ENCODE measurements at places on chromosomes 5 and 9. TPM values are rescaled to one million over a fixed set of nuclear protein-coding genes. Genes with fewer than 3 reads are reported as not detected.

DNA sequence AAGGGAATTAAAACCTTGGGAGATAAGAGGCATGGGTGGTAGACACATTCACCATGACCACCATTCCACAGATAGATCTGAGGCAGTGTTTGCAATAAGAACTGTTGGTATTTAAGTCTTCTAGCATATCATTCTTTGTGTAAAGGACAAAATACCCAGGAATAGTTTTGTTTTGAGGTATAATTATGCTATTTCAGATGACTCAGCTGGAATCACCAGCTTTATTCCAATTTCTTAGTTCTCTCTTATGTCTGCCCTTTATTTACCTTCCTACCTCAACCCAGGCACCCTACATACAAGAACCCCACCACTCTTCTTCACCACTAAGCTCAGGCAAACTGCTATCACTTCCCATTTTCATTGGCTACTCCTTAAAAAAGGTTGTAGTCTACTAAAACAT, 94.7 kb upstream of the TRIO start:
- H3K27me3 ChIP-seq: no peaks in the 10 kb centered on the region
- DNase-seq: no peak
- no peaks in the 10 kb centered on the region for H3K36me3 ChIP-seq
- H3K4me1 ChIP-seq: no peaks in the 10 kb centered on the region

GRCh38 chr9:134634176-134634575, 7.4 kb upstream of the COL5A1 start:
- no peak overlapping the region for H3K27ac ChIP-seq
- no peak for DNase-seq
- H3K4me1 ChIP-seq: no peaks in the 10 kb centered on the region
- no peaks in the 10 kb centered on the region for H3K36me3 ChIP-seq
- H3K4me3 ChIP-seq: no peak overlapping the region
- no peaks in the 10 kb centered on the region for H3K27me3 ChIP-seq

DNA sequence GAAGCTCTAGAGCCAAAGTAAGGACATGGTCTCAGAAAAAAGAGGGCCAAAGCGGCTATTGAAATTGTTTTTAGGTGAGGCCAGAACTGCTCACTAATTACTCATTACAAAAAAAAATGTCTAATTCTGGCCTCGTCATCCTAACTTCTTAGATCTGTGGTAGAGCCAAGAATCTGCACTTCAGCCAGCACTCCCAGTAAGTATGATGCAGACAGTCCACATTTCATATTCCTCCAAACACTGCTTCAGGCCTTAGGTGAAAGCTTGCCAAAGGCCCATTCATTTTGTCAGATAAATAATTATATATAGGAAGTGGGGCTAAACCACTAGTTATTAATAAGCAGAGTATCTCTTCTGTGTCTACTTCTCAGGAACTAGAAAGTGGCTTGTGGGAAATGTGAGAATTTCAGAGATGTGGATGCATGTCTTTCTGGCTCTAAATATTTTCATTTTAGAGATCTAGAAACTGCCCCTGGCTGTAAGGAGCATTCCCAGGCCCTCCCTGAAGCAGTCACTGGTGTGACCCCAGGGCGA, 554.0 kb downstream of the TLE4 start:
- H3K36me3 ChIP-seq: no peaks in the 10 kb centered on the region
- no peaks in the 10 kb centered on the region for H3K4me1 ChIP-seq
- no peak overlapping the region for H3K4me3 ChIP-seq
- H3K27ac ChIP-seq: no peak overlapping the region
- no peaks in the 10 kb centered on the region for H3K27me3 ChIP-seq

DNA sequence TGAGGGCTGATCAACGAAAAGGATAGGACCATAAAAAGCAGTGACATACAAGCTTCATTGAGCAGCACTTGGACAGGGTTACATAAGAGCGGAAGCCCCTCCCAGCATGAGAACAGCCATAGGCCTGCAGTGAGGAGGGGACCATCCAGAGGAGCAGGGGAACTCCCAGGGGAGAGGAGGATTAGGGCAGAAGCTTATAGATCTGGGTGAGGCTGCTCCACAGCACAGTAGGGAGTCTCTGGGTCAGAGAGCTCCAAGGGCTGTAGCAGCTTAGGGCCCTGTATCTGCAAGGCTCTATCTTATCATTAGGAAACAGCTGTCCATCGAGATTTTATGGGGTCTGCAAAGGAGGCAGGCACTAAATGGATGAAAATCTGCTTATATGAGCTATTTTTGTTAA, 186.6 kb downstream of the DOCK8 start:
- no peak overlapping the region for H3K27ac ChIP-seq
- DNase-seq: no peak
- H3K27me3 ChIP-seq: no peaks in the 10 kb centered on the region
- peaks cover 96% of the 10 kb centered on the region for H3K36me3 ChIP-seq

GRCh38 chr9:5632540-5632939, 3.6 kb downstream of the RIC1 start:
- no peaks in the 10 kb centered on the region for H3K36me3 ChIP-seq
- H3K27me3 ChIP-seq: no peaks in the 10 kb centered on the region
- peaks cover 39% of the 10 kb centered on the region for H3K4me1 ChIP-seq

DNA sequence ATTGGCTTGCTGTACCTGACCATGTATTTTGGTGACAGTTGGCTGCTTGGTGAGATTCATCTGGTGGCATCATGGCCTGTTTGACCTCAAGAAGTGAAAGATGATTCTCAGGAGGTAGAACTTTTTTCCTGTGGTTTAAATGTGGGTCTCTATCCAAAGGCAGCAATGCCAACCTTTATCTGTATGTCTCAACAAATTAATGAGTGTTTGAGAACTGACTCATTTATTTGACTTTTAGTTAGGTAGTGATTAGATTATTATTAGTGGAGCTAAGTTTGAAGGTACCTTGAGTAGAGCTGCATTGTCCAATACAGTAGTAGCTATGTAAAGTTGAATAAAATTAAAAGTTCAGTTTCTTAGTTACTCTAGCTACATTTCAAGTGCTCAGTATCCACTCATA, 48.2 kb downstream of the TLE4 start:
- H3K36me3 ChIP-seq: peaks cover 3% of the 10 kb centered on the region
- H3K27ac ChIP-seq: no peak overlapping the region
- no peak for DNase-seq
- no peak overlapping the region for H3K4me3 ChIP-seq

GRCh38 chr9:105457560-105458294, 9.9 kb downstream of the FSD1L start:
- no peaks in the 10 kb centered on the region for H3K4me1 ChIP-seq
- H3K4me3 ChIP-seq: no peak overlapping the region
- no peak overlapping the region for H3K27ac ChIP-seq

- DNase-seq: peak; percentile 38
- peaks cover 6% of the 10 kb centered on the region for H3K36me3 ChIP-seq
- peak overlapping the region; percentile 96 for H3K27ac ChIP-seq
- H3K4me1 ChIP-seq: peaks cover 23% of the 10 kb centered on the region
- H3K27me3 ChIP-seq: no peaks in the 10 kb centered on the region
- H3K4me3 ChIP-seq: peak overlapping the region; percentile 96
Measured at GRCh38 chr9:4680173-4680525, 780 bp downstream of the CDC37L1 start.

DNA sequence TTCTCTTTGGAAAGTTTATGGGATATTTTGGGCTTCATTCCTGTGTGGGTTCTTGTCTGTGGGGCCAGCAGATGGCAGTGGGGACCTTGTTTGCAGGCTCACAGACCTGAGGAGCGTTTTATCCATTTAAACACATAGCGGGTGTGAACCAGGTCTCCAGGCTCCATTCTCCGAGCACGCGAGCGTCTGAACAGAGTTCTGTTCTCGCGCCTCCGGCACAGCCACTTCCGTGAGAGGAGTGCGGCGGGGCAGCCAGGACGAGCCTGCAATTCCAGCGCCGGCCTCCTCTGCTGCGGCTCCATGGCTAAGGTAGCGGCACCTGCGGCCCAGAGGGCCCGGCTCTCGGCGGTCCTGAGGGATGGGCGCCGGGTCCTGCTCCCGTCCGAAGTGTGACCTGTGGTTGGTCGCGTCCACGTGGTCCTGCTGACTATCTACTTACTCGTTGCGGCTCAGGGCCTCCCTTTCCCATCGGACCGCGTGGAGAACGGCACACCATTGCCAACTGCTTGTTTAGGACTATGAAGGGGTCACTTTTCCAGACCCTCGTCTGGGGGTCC, 7.3 kb downstream of the NRARP start:
- no peak overlapping the region for H3K4me3 ChIP-seq
- H3K27ac ChIP-seq: no peak overlapping the region
- peaks cover 7% of the 10 kb centered on the region for H3K27me3 ChIP-seq
- DNase-seq: no peak
- peaks cover 7% of the 10 kb centered on the region for H3K4me1 ChIP-seq

DNA sequence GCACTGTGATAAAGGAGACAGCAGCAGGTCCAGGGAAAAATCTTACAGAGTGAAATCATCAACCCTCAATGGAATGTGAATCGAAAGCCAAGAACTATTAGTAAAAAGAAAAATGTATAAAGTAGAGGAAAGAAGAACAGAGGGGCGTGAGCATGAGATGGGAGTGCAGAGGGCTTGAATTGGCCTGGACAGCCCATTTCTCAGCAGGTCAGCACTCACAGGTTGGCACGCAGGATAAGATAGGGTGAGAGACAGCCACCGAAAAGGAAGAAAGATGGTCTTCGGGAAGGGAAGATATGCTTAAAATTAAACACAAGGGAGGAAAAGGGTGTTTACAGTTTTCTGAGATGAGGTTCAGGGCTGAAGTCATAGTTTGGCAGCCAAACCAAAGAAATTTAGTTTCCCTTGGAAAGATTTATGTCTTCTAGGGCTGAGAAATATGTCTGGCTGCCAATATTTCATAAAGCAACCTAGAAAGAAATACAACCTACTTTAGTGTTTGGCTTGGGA, 524.7 kb downstream of the SPATA31D1 start:
- no peaks in the 10 kb centered on the region for H3K36me3 ChIP-seq
- H3K4me1 ChIP-seq: no peaks in the 10 kb centered on the region
- no peak overlapping the region for H3K27ac ChIP-seq
- no peaks in the 10 kb centered on the region for H3K27me3 ChIP-seq
- no peak for DNase-seq

DNA sequence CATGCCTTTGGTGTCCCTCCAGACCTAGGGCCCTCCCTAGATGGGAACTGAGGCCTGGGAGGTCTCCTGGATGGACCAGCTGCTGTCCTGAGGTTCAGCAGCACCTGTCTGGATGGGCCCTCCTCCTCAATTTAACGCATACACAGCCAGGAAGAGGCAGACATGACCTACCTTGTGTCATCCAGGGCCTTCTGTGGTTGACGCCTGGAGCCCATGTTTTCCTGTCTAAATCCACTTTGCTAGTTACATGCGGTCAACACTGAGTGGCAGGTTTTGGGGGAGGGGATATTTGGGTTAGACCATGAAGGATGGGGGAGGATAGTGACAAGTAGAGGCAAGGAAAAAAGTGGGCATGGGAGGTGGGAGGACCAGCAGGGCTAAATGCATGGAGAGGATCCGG, 3.1 kb upstream of the STC2 start:
- H3K4me1 ChIP-seq: peaks cover 3% of the 10 kb centered on the region
- no peak overlapping the region for H3K4me3 ChIP-seq
- DNase-seq: no peak

- H3K4me1 ChIP-seq: no peaks in the 10 kb centered on the region
- no peaks in the 10 kb centered on the region for H3K27me3 ChIP-seq
- H3K27ac ChIP-seq: no peak overlapping the region
- no peak overlapping the region for H3K4me3 ChIP-seq
Measured at GRCh38 chr9:87479801-87480201, 17.9 kb upstream of the DAPK1 start.

DNA sequence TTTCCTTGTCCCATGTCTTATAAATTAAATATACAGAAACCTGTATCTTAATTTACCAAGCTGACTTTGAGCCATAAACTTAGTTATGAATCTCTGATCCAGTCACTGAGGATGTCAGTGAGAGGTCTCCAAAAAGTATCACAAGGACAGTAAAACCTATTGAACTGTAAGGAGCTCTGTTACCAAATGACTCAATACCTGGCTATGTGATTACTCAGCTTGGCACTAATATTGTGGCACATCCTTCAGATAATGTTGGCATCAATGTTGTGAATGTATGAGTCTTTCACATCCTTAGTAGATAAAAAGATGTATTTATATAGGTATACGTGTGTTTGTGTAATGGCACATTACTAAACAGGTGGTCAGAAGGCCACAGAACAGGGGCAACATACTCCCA, 18.0 kb upstream of the CAPSL start:
- H3K27me3 ChIP-seq: peaks cover 13% of the 10 kb centered on the region
- no peak for DNase-seq
- no peaks in the 10 kb centered on the region for H3K4me1 ChIP-seq
- no peak overlapping the region for H3K27ac ChIP-seq
- no peaks in the 10 kb centered on the region for H3K36me3 ChIP-seq
- no peak overlapping the region for H3K4me3 ChIP-seq

GRCh38 chr9:133275105-133276000, at the start of gene ABO:
TSS of gene ABO (minus strand) at chr9:133275201.
- no peak for DNase-seq
- H3K36me3 ChIP-seq: no peaks in the 10 kb centered on the region
- no peak within 1 kb of the TSS for H3K27ac ChIP-seq
- H3K4me1 ChIP-seq: peaks cover 10% of the 10 kb centered on the region
- H3K27me3 ChIP-seq: peaks cover 9% of the 10 kb centered on the region

GRCh38 chr9:113528811-113529210, 65.3 kb downstream of the RGS3 start:
- no peak overlapping the region for H3K27ac ChIP-seq
- peaks cover 17% of the 10 kb centered on the region for H3K4me1 ChIP-seq
- no peak overlapping the region for H3K4me3 ChIP-seq
- H3K36me3 ChIP-seq: peaks cover 71% of the 10 kb centered on the region
- no peak for DNase-seq
- no peaks in the 10 kb centered on the region for H3K27me3 ChIP-seq

- no peaks in the 10 kb centered on the region for H3K4me1 ChIP-seq
- DNase-seq: no peak
- no peaks in the 10 kb centered on the region for H3K36me3 ChIP-seq
- no peak overlapping the region for H3K27ac ChIP-seq
- no peaks in the 10 kb centered on the region for H3K27me3 ChIP-seq
Measured at GRCh38 chr9:78187763-78188484, 48.0 kb upstream of the CEP78 start.

GRCh38 chr9:16413509-16414016, 456.9 kb downstream of the BNC2 start:
- no peak overlapping the region for H3K4me3 ChIP-seq
- H3K4me1 ChIP-seq: no peaks in the 10 kb centered on the region
- H3K36me3 ChIP-seq: no peaks in the 10 kb centered on the region
- no peak for DNase-seq
- no peaks in the 10 kb centered on the region for H3K27me3 ChIP-seq

DNA sequence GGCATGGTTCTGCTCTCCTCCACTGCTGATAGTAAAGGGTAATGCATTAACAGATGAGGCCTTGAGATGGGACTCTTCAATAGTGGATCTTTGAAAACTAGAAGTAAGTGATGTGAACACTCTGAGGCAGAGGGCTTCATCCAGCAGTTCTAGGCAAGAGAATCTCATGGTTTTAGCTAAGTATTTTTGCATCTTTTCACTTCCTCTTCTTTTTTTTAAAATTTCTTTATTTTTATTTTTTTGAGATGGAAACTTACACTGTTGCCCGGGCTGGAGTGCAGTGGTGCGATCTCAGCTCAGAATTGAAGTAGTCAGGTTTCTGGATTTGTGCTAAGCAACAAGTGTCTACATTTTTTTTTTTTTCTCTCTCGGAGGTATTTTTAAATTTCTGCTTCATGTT, 101.9 kb downstream of the MTRR start:
- DNase-seq: no peak
- H3K4me3 ChIP-seq: no peak overlapping the region
- no peak overlapping the region for H3K27ac ChIP-seq
- no peaks in the 10 kb centered on the region for H3K27me3 ChIP-seq

Gene PAPPA
- 0.42 TPM for total RNA-seq

Gene PLAC8L1
- total RNA-seq: 0.67 TPM

Gene CTSV
- total RNA-seq: 0.17 TPM

Gene MARCOL
- not detected for total RNA-seq

Gene CDX1
- not detected for total RNA-seq

Gene IER5L
- 2.7 TPM for total RNA-seq

Gene F2RL1
- 1.6 TPM for total RNA-seq

Gene RFESD
- 2.2 TPM for total RNA-seq

Gene TBC1D9B
- 53.1 TPM for total RNA-seq

Gene SOX30
- not detected for total RNA-seq

Data from CD4-positive, CD25-positive, alpha-beta regulatory T cell (primary cell).